Activated naive CD8-positive, alpha-beta T cell treated with anti-CD3 and anti-CD28 coated beads, Interleukin-2, amount 10 ng/mL, durations not matched to agents 7 days and 5 days (primary cell): ENCODE measurements at places on chromosomes 11 and 22. TPM values are rescaled to one million over a fixed set of nuclear protein-coding genes. Genes with fewer than 3 reads are reported as not detected.

The KLHL35 gene
- 0.55 TPM for total RNA-seq

The MS4A14 gene
- total RNA-seq = 0.11 TPM

The CARNS1 gene
- 5.5 TPM for total RNA-seq

The TMX2 gene
- total RNA-seq = 64.7 TPM

The PYGM gene
- 7.2 TPM for total RNA-seq

The ANKRD13D gene
- 185 TPM for total RNA-seq

The ASPHD2 gene
- total RNA-seq = 9.3 TPM

The OR5T3 gene
- not detected for total RNA-seq

The MS4A6E gene
- not detected for total RNA-seq

DNA sequence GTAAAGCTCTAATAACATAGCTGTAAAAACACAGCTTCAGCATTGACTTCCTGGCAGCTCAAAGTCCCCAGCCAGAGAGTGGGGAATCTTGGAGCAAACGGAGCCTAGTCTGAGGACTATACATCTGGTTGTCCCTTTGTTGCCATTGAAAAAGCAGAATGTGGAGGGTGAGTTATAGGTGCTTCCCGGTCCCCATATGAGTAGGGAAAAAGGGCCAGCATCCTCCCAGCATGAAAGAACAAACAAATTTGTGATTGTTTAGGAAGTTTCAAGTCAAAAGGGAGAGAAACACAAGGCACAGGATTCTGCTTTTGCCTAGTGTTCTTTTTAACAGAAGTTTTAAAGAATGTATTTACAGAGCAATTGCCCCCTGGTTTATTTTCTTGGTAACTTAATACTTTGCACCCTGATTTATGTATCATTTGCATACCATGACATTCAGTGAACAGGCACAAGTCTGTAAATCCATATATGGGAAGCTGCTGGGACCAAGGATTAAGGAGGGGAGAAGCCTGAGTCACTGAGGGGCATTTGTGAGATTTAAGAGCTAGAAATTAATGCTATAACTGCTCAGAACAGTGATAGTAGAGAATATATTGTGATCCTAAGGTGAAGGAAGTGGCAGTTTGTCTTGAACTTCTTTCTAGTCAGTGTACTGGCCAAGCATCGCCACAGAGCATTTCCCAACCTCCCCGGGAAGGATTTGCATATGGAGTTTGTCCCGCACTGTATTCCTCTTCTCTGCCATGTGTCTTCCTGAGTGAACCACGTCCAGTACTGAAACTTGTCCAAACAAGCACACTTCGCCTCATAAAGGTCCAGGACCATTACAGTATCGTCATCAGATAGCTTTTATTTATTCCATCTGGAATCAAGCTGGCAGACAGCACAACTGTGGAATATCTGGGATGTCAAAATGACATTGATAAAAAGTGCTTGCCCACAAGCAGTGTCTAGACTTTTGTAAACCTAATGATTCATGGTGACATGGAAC lies 103.0 kb downstream of the DBX1 start:
- no peak for DNase-seq

DNA sequence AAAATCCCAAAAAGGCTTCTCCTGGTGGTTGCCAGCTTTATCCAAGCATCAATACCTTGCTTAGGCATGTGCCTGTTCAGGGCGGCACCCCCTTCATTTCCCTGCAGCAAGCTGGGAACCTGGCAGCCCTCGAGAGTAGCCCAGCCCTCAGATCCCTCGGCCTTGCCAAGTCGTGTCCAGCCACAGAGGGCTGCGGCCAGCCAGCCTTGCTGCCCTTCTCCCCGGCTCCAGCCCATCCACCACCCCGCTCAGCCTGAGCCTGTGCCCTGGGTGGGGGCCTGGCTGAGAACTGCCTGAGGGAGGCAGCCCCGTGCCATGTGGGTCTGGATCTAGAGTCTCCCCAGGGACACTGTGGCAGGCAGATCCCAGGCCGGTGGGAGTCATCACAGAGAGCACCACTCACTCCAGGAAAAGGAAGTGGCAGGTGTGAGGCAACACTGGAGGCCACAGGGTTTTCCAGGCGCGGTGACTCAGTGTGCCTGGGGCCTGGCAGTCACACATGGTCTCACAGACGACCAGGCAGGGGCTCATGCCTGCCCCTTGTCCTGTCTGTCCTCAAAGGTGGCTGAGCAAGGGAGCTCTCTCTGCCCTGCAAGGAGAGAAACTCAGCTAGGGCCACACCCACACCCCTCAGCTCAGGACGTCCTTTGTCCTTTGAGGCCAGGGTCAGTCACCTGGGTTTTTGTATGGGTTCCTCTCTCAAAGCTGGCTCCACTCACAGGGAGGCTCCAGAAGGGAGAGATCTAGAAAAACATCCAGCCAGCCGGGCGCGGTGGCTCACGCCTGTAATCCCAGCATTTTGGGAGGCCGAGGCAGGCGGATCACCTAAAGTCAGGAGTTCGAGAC lies 12.2 kb upstream of the CDC42BPG start:
- DNase-seq = peak; percentile 53

- DNase-seq = no peak
Observed at GRCh38 chr22:24089951-24090350, 78.8 kb downstream of the CABIN1 start.

GRCh38 chr22:43669190-43669589 lies 142.9 kb downstream of the EFCAB6 start:
- no peak for DNase-seq

DNA sequence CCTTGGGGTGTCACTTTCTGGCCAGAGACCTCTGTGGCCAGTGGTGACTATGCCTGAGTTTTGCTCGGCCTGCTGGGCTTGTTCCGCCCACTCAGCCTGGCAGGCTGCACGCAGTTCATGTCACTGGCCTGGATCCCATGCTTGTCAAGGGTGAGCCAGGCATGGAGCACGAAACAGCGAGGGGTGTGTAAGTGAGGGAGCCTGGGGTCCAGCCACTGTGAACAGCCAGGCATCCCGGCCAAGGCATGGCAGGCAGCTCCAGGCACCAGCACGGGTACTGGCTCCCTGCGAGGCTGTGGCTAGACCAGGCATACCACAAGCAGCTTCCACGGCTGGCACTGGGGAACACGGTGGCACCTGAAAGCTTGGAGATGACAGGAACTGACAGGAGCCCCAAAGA lies 214.3 kb downstream of the LRRC4C start:
- DNase-seq = no peak

DNA sequence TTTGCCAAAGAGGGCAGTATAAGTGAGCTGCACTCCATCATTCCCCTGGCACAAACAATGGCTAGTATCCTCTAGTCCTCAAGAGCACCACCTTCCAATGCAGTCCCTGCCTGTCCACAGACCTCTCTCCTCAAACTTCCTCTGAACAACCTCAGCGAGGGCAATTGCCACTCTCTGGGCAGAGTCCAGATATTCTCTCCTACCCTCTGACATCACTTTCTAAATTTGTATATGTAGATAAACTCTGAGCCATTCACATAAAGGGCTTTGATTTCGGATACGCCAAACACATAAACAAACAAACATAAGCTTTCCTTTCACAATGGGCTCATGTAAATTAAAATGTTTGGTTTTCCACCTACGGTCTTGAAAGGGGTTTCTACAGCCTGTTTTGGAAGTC lies 3.0 kb upstream of the SLC43A3 start:
- no peak for DNase-seq

GRCh38 chr11:36402568-36403170 lies 106.6 kb downstream of the PRR5L start:
- DNase-seq = no peak

DNA sequence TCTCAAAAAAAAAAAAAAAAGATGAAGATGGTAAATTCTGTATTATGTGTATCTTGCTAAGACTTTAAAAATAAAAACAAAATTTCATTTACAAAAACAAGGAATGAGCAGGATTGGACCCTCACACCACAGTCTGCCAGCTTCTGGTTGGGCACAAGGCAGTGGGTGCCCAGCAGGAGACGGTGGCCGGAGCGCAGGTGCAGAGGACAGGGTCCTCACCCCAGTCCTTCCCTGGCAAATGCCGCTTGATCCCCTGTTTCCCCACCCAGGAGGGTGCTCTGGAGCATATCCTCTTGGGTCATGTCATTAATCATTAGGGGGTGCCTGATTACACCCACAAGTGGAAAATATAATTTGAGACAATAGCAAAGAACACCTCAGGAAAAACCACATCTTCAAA lies 31.2 kb downstream of the SHANK2 start:
- no peak for DNase-seq

DNA sequence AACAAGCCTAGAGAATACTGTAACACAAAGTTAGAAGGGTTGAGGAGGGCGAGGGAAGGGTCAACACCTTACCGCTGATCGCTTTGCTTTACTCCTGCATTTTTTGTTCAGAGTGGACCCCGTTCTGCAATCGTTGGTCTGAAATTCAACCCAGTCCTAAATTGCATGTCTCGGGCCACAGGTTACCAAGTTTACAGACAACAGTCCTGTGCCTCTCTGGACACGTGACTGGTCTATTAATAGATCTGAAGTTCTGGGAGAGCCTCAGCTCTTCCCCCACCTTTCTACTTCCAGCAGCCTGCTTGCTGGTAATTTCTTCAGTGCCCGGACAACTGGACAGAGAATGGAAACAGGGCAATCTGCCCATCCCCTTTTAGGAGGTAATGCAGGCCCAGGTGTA lies 74.2 kb downstream of the STIM1 start:
- no peak for DNase-seq

DNA sequence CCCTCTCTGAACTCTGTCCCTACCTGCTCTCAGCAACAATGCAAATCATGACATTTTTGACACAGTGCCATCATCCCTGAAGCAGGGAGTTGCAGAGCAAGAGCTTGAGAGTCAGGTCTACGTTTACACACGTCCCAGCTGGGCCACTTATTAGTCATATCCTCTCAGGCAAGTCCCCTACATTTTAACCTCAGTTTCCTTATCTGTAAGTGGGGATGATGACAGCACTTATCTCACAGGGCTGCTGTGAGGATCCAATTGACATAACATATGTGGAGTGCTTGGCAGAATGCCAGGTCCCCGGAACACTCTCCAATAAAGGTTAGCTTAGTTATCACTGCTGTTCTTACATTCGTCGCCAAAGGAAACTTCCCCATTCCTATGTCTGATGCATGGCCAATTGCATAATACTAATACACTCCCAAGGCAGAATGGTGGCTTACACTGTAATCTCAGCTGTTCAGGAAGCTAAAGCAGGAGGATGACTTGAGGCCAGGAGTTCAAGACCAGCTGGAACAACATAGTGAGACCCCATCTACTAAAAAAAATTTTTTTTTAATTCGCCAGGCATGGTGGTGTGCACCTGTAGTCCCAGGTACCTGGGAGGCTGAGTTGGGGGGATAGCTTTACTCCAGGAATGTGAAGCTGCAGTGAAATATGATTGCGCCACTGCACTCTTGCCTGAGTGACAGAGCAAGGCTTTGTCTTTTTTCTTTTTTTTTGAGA lies 16.6 kb downstream of the ASCC2 start:
- no peak for DNase-seq

DNA sequence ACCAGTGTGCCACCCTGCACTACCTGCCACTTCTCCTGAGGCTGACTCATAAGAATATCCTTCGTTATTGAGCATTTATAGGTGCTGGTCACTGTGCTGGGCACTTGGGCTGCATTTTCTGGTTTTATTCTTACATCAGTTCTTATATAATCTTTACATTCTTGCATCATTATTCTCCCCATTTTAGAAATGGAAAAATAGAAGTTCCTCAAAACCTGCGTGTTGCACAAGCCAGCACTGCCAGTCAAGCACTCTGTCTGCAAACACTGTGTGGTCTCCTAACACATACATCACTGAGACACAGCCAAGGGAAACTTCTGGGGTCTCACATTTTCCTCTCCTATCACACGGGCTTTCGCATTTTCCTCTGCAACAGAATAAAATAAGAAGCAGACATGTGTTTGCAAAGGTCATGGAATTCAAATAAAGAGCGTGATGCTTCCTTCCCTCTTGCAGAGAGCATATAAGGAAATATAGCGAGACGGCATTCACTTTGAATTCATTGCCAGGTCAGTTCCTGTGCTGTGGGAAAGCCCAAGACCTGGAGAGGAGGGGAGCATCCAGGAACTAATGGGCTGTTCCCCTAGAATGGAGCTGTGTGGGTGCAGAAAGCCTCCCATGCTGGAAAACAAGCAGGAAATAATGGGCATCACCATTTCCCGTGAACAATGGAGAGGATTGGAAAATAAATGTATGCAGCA lies 73.9 kb upstream of the SEZ6L start:
- no peak for DNase-seq
